Stimulated activated CD8-positive, alpha-beta memory T cell treated with anti-CD3 and anti-CD28 coated beads, Interleukin-7, amount 100 ng/mL, for 4 hours (primary cell): ENCODE measurements at places on chromosomes 6 and 20.
A peak's percentile ranks its signal among the peaks of the same experiment; 100 is the strongest.

DNA sequence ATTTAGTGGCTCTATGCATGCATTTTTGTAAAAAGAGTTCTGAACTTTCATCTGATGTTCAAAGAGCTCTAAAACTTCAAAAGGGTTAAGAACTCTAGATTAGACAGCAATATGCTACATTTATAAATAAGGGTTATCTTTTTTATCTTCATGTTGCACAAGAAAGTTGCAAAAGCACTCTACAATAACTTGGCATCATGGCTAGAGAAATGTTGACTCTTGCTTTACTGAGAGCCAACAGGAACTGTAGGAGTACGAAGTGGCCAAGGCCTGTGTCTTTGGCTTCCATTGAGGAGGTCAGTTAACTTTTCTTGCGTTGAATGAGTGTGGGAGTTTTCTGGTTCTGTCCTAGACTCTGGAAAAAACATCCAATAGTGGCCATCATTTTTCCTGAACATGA is 516.9 kb downstream of the TFAP2B start:
- DNase-seq = no peak

GRCh38 chr6:111478749-111479148 is 4.3 kb downstream of the REV3L start:
- no peak for DNase-seq

DNA sequence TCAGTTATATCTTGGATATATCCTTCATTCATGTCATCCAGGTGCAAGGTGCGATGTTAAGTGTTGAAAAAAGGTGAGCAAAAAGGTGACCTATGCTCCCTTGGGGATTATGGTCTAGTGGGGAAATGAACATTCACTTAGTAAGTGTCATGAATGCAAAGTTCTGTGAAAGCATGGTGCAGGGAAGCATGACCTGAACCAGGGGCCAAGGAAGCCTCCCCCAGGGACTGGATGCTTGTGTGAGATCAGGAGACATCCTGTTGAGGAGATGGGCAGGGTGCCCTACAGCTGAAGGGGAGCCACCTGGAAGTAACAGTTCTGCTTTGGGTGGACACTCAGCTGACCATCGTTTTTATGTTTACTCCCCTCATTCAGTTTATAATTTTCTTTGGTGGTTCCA is 179.5 kb downstream of the SYNDIG1 start:
- no peak for DNase-seq

DNA sequence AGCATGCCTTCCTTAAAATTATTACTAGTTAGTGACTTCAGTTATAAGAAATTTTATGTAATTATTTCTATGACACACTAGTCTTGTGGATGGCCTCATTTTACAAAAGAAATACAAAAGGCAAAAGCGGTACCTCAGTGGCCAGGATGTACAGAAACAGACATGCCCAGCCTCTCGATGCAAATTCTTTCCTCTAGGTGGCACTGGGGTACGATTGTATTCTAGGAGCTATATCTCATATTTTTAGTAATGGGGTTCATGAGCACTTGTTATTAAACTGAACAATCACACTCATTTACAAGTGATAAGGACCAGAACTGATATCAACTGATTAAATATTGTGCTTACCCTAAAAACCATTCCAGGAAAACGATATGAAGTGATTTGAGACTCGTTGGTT is 59.8 kb downstream of the SOD2 start:
- DNase-seq = no peak

- DNase-seq = no peak
Measured at GRCh38 chr6:170026751-170027646, 263.9 kb downstream of the DLL1 start.

DNA sequence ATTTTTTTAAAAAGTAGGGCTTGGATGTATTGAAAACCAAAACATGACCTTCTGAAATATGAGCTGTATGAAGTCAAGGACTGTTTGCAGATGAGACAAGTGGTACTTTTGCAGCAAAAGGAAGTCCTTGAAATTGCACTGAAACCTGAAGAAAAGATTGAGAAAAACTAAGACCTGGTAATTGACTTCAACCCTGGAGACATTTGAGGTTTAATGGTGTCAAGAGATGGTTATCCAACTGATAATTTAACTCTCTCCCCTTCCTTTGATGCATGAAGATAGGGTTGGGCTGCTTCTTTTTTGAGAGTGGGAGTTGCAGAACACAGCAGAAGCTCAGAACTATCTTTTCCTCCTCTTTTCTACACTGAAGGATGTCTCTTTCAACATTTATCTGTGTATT is 180.9 kb upstream of the DTNBP1 start:
- no peak for DNase-seq

DNA sequence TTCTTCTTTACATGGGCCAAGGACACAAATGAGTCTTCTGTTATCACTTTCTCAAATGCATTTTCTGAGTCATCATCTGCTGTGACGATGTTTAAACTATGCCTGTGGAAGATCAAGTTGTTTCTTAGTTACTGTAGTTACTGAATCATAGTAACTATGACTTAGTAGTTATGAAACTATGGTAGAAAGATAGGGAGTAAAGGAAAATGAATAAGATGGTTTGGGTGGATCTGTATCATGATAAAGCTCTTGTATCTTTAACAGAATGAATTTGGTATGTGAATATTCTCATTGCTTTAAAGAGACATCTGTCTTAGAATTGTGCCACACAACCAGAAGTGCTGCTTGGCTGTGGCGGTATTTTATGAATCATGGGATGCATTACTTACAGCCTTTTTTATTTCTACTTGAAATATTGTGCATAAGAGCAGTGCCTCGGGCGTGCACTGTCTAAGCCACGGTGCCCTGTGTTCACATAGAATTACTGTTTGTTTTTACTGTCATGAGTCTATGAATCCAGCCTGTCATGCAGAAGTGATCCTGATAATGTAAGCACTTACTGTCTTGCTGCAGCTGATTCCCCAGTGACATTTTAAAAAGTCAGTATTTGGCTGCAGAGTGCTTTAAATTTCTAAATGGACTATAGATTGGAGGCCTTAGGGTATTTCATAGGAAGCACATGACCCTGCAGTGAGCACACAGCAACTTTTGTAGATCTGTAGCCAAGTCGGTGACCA is 215.2 kb downstream of the TMEM242 start:
- no peak for DNase-seq

GRCh38 chr20:54180931-54181330 is 7.1 kb upstream of the CYP24A1 start:
- DNase-seq = no peak

GRCh38 chr6:14726816-14727493 is 518.9 kb upstream of the JARID2 start:
- no peak for DNase-seq

- DNase-seq = no peak
Measured at GRCh38 chr20:45266977-45267376, 12.6 kb upstream of the SLPI start.

DNA sequence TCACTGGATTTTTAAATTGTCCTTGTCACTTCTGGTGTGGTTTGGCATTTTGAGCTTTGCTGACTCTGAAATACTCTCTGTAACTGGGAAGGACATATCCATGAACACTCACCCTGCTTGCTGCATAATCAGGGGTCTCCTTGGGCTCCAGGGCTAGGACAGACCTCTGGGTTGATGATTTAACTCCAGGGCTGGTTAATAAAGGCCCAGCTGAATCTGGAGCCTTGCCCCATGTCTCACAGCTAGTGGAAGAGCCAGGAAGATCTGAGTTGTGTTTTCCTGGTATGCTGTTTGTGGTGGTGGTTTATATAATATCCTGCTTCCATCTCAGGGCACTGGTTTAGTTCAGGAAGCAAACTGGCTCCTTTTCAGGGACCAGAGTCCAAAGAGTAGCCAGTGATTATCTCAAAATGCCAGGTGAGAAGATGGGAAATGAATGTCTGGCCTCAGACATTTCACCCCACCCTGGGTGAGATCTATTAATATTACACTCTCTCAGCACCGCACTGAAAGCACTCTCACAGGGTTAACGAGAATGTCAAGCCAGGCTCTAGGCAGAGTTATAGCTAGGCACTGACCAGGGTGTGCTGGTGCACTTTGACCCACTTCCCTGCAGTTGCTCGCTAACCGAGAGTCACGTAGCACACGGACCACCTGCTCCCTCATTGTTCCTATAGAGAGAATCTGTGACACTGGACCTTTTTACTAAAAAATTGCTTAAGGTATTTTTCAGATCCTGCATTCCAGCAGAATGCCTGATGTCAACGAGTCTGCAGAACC is 90.1 kb upstream of the SLC22A16 start:
- no peak for DNase-seq

DNA sequence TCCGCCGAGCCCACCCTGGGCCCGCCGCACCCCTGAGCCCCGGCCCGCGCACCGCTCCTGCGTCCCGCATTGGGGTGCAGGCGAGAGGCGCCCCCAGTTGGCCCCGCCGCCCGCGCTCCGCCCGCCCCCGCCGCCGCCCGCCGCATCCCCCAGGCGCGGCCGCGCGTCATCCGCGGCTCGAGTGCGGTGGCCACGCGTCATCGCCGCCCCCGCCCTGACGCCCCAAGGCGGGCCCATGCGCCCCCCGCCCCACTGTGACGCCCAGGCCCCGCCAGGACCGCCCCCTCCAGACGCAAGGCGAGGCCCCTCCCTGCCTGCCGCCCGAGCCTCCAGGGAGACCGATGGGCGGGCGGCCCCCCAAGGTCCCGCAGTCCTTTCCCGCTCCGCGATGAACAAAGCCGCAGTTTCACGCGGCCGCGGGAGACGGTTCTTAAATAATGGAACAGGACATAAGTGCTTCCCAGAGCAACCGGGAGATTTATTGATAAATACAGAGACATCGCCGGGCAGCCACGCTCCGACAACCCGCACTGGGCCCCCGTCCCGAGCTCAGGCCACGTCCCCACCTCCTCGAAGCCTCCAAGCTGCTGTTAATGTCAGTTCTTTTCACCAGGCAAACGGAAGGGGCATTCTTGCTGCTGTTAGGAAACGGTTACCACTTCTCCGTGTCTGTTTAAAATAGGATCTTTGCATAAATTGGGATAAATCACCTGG is at the start of gene ANKRD60:
ANKRD60 (minus strand) TSS at position 170 of the 714 bp plus-strand sequence; CDS start at position 170, 0 bp downstream.
- peak; percentile 52 for DNase-seq

- DNase-seq = no peak
Measured at GRCh38 chr20:57371363-57371762, 19.8 kb upstream of the RBM38 start.

- no peak for DNase-seq
Measured at GRCh38 chr6:89736893-89737292, 82.7 kb downstream of the MDN1 start.

- no peak for DNase-seq
Measured at GRCh38 chr6:96022225-96022624, 6.5 kb downstream of the FUT9 start.

- no peak for DNase-seq
Measured at GRCh38 chr6:15996030-15996429, 132.9 kb upstream of the MYLIP start.

DNA sequence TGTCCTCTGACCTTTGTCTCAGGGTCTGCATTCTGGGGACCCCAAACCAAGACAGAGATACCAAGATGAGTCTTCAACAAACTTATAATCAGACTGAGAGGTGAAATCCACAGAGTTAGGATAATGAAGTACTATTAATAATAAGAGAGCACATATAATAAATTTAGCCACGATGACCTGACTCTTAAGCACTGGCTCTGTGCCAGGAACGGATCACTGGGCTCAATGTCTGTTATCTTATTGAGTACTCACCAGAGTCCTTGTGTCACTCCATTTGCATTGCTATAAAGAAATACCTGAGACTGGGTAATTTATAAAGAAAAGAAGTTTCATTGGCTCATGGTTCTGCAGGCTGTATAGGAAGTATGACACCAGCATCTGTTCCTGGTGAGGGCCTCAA is 18.9 kb upstream of the ITPR3 start:
- no peak for DNase-seq

DNA sequence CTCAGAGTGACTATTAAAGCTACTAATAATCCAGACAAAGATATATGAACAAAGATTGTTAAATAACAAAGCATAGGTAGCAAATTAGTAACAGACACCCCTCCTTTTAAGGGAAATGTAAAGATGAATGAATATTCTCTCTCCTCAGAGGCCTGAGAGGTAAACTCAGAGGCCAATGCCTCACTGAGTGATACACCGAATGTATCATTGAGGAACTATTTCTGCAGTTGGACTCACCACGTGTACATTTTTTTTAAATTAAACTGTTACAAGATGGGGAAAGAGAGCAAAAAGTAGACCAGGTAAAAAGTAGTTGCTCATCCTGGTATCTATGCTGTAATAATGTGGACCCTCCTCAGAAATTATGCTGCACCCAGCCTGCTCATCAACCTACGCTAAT is 72.3 kb upstream of the IPCEF1 start:
- DNase-seq = no peak

DNA sequence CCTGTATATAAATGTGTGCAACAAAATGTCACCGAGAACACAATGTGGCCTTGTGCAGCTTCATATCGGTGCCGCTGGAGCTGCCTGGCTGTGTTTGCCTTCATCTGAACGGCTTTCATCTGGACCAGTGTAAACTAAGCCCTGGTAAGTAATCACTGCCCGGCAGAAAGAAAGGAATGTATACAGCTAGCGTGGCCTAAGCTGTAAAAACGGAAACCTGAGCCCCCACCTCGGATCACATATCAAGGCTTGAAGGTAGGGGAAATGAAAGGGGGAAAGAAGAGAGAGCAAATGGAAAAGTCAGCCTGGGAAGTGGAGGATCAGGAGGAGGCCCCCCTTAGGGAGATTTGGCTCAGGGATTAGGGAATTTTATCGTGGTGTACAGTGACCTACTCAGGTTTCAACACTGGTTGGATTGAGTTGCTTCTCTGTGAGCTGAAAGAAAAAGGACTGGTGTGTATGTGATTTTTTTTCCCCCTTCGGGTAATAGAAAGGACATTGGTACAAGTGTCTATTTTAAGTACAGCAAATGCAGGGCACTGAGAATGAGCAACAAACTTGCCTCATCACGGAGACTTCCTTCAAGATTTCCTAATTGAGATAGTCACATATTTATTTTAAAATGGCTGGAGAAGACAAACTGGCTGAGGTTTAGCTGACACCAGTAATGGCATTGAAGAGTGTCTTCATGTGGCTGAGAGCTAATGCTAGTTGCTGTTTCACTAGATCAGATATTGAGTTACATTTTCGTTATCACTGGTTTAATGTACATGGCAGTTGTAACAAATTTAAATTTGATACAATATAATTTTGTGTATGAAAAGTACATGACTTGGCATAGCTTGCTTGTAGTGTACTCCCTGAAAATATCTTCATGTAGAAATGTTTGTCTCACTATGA is 3.5 kb downstream of the SOBP start:
- no peak for DNase-seq

DNA sequence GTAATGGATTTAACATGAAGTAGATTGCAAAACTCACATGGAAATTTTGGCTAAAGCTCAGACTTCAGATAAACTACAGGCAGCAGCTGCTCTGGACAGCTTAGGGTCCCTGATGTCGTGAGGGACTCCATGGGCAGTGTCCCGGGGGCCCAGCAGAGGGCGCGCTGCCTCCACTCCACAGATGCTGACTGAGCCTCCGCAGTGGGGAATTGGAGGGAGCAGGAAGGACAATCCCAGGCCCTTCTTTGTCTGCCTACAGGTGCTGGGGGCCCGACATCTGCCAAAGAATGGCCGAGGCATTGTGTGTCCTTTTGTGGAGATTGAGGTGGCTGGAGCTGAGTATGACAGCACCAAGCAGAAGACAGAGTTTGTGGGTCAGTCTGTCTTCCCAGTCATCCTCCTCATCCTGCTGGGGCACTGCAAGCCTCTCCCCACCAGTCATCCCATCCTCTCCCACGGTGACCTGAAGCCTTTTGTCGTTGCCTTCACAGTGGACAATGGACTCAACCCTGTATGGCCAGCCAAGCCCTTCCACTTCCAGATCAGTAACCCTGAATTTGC is 35.9 kb downstream of the PLCG1 start:
- peak; percentile 31 for DNase-seq
